ENCODE measurements at places on chromosomes 5 and 9. TPM values are rescaled to one million over a fixed set of nuclear protein-coding genes. Genes with fewer than 3 reads are reported as not detected.

Gene GABRA6
- 2.3 TPM for total RNA-seq

Gene HAVCR1
- 0.28 TPM for total RNA-seq

DNA sequence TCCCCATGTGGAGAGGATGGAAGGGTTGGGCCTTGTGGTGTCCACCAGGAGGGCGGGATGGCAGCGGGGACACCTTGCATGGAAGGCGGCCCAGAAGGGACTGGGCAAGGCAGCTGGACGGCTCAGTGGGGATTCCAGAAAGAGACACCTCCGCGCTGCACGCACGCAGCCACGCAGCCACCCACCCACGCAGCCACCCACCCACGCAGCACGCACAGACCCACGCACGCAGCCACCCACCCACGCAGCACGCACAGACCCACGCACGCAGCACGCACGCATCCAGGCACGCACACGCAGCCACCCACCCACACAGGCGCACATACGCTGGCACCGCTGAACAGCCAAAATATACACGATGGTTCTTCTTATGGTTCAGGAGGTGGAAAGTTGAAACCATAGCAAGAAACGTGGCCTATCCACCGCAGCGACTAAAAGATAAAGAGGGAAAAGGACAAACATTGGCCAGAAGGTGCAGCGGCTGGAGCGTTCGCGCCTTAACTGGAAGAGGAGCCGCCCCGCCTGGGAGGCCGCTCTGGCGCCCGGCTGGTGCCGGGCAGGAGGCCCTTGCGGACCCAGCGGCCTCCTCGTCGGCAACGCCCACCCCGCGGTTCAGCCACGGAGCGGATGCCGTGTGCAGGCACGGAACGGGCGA is 22.2 kb upstream of the EXOC3 start:
- DNase-seq = no peak

Gene OTP
- total RNA-seq = not detected

DNA sequence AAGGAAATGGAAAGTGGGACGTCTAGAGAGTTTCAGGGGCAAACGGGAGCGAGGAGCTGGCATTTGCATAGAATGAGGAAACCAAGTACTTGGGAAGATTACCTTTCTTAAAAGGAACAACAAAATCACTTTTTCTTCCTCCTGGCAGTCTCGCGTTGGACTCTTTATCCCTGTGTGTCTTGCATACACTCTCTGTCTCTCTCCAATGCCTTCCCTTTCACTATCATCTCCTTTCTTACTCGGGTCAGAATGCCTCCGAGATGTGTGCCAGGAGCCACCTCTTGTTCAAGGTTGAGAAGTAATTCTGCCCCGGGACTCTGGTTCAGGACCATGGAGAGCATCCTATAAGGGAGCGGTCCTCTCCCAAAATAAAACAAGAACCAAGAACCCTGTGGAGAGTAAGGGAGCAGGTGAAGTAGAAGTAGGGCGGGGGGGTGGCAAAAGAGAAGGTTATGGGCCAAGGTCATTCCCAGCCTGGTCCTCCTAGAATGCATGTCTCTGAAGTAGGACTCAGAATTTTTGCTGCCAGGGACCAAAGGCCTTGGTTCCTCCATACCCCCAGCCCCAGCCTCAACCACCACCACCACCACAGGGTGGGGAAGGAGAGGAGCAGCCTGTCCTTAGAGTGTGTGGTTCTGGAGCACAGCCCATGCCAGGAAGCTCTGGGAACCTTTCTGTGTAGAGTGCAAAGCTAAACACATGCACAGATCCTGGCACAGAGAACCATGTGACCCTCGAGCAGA is 72.1 kb upstream of the ARAP3 start:
- DNase-seq = no peak

Gene ACTBL2
- total RNA-seq = not detected

GRCh38 chr9:110986529-110986928 is 51.7 kb downstream of the LPAR1 start:
- no peak for DNase-seq

DNA sequence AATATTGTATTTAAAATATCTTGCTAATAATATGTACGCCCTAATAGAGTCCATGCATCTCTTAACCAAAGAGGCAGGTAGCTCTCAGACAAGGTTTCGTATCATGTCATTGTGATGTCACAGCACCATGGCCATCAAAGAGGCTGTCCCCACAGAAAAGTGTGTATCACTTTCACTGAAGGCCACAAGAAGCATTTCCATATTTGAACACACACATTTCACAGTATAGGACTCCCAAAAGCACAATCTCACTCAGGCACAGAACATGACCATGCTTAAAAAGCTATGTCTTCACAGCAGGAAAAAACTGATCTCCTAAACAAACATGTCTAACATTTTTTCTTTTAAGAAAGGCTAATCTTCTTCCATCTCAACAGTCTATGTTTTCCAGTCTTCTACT is 133.8 kb downstream of the DENND1A start:
- no peak for DNase-seq

- DNase-seq = no peak
These were observed 87.9 kb downstream of the SLC1A3 start for GRCh38 chr5:36694351-36694750.

DNA sequence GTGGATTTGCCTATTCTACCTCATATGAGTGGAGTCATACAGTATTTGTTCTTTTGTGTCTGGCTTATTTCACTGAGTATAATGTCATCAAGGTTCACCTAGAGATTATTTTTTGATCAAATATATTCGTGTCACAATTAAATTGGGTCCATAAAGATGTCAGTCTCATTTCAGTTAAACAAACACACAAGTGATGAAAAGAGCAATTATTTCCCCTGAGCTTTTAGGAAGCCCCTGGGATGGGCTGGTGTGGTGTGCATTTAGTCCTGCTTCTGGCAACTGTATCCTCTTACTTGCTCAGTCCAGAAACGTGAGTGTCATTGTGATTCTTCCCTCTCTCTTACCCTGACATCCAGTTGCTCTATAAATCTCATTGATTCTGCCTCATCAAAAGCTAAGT is 52.8 kb upstream of the CARTPT start:
- no peak for DNase-seq

DNA sequence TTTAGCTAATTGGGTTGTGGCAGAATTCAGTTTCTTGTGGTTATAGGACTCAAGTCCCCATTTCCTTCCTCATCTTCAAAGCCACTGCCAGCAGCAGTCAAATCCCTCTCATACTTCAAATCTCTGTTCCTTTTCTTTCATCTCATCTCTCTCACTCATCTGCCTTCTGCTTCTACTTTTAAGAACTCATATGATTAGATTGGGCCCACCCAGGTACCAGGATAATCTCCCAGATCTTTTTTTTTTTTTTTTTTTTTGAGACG is 8.0 kb upstream of the REEP5 start:
- no peak for DNase-seq

- DNase-seq = no peak
These were observed 22.4 kb downstream of the C9 start for GRCh38 chr5:39341896-39342295.

GRCh38 chr5:6716629-6717149 is 3.5 kb downstream of the TENT4A start:
- no peak for DNase-seq
